GM10248 (cell line): ENCODE measurements at places on chromosomes 3 and 15.

- DNase-seq: no peak
Measured at GRCh38 chr3:14760185-14760584, 58.6 kb upstream of the FGD5 start.

DNA sequence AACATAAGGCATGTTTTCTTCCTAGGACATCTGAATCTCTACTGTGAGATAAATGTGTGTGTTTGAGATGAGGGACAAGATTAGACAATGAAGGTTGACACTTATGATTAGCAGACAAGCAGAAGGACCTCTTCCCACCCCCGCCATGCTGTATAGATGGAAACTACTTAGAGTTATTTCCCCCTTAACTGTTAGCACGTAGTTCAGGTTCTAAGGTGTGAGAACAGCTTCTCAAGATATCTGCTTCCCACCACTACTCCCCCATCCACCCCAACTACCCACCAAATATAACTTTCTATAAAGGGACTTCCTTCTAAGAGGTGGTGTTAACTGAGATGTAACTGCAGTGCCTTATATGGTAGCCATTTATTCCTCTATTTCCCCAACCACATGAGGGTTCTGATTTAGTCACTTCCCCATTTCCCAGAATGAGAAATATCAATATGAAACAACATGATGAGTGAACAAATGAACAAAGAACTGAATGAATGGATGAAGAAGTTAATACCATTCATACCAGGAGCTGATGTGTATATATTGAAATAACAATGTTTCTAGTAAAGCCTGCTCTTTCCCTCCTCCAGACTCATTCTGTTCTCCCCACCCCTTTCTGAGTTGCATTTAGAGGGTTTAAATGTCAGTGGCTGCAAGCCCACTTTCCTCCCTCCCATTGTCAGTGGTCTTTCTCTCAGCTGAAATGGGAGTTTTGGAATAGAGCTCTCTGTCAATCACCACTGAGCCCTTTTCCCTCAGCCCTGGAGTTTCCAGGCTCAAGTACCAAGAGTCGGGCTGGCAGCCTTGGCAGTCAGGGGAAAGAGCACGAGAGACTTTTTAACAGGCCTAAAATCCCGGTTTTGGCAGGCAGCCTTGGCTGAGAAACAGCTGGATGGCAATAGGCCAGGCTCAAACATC lies 7.7 kb upstream of the RFTN1 start:
- peak; percentile 36 for DNase-seq

DNA sequence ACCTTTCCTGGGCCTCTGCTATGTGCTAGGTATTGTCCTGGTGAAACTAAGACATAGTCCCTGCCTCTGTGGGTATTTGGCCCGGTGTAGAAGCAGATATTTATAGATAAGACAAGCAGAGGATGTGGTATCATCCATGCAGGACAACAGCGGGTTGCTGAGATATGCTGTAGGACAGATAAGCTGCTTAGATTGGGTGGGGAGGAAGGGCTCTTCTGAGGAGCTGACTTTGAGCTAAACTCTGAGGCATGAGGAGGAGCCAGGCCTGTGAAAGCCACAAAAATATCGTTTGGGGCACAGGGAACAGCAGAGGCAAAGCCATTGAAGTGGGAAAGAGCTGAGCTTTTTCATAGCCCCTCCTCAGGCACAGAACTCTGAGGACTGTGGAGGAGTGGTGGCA lies 492.5 kb upstream of the CFAP20DC start:
- no peak for DNase-seq

DNA sequence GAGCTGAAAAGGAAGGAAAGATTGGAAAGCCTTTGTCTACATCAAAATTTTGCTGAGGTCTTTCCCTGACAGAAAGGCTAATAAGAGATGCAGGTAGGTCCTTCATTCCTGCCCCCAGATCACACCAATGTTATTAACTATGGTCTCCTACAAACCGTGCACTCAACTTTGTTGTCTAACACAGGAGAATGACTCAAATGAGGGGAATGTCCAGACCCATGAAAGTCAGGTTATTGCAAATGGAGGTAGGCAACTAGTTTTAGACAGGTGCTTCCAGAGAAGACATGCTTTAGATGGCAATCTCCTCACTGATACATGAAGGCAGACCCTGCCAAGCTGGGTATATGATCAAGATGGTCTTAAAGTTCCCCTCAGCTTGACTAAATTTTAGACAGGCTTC lies 51.0 kb downstream of the NFKBIZ start:
- DNase-seq: no peak

DNA sequence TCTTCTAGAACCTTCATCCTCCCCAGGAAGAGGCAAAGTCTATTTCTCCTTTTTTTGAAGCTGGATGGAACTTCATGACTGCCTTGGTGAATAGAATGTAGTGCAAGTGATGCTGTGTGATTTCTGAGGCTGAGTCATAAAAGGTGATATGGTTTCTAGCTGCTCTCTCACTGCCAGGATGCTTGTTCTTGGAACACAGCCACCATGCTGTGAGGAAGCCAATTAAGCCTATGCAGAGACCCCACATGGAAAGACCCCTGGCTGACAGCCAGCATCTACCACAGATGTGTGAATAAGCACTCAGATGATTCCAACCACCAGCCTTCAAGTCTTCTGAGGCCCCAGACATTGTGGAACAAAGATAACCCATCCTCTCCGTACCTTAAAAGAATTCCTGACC lies 57.0 kb downstream of the ISL2 start:
- DNase-seq: no peak

GRCh38 chr15:59380902-59381610 lies 8.4 kb upstream of the MYO1E start:
- DNase-seq: no peak

- DNase-seq: no peak
Measured at GRCh38 chr3:30577788-30578187, 28.6 kb upstream of the TGFBR2 start.

DNA sequence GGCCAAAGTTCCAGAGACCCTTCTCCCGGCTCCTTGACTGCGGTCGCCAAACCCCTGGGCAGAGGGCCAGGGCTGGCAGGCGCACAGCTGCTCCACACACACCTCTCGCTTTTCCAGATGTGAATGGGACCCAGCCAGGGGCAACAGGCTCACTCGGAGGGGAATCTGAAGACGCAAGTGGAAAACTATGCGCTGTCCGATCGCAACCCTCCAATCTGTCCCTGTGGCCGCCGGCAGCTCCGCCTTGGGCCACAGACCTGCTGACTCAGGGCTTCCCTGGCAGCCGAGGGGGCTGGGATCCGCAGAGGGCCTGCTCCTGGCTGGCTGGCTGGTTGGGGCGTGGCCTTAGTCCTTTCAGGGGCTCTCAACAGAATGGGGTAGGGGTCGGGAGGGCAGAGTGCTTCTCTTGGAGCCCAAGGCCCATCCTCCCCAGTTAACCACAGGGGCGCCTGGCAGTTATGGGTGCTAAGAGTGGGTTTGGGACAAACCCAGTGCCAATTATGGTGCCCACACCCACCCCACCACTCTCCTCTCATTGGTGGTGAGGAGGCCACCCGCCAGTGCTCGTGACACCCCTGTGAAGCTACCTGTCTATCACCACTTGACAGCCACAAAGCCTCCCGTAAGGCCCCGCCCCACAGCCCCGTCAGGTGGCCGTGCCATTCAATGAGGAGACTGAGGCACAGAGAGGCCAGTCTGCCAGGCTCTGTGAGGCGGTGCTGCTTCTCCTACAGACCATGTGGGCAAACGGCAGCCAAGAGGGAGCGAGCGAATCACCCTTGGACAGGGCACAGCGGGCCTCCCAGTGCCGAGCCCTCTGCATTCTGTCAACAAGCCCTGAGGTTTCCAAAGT lies 53.8 kb downstream of the IQSEC1 start:
- no peak for DNase-seq

GRCh38 chr3:31300456-31301443 lies 232.0 kb upstream of the STT3B start:
- DNase-seq: no peak

GRCh38 chr3:30694148-30694547 lies 87.7 kb downstream of the TGFBR2 start:
- no peak for DNase-seq

GRCh38 chr3:24680214-24680967 lies 185.7 kb upstream of the THRB start:
- DNase-seq: peak; percentile 36

- DNase-seq: no peak
Measured at GRCh38 chr3:49006408-49007067, 653 bp upstream of the WDR6 start.

DNA sequence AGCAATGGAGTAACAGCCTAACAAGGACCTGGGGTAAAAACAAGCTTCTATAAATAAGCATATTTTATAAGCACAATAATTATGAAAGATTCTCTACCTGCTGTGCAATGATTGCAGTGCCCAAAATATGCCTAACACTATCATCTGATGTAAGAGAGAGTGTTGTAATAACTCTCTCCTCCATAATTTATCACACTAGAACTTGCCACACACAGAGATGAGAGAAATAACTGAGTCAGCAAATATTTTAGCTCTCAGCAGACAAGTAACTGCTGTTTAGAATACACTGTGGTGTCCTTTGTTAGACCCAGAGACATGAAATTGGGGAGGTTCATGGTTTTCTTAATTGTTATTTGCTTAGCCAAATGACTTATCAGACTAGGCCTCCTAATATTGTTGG lies 105.3 kb upstream of the ACP3 start:
- DNase-seq: no peak

DNA sequence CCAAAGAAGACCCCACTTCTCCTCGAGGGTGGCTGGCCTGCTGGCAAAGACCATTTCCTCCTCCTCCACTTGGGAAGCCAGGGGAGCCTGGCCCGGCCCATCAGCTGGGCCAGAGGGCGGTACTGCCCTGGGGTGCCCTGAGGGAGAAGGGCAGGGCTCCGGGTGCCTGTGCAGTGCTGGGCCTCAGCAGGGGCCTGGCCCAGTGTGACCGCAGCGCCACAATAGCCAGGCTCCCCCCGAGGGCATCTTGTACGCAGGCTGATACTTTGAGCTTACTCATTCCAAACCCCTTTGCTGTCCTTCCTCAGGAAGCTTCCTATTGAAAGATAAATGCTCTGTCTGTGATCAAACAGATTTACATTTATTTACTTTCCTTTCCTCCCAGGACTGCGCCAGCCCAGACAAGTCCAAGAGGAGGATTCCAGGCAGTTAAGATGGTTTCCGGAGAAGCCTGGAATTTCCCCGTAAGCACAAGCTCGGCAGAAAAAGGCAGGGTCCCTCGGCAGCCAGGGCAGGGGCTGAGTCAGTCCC lies 240.1 kb downstream of the XXYLT1 start:
- no peak for DNase-seq

DNA sequence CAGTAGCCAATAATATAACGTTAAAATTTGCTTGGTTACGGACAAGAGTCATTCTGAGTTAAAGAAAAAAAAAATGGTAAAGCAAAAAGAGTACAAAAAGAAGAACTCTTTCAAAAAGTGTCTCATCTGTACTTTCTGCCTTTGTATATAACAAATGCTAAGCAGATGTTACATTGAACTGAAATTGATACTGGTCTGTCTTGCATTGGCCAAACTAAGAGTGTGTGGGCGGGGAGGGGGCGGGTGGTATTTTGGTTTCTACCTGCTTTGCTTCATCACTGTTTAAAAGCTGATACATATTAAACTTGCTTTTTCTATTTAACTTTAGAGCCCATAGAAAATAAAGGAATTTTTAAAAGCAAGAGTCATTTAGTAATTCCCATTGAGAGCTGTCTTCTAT lies 215.0 kb upstream of the THBS1 start:
- DNase-seq: peak; percentile 36

GRCh38 chr15:63915873-63916771 lies 82.4 kb upstream of the HERC1 start:
- DNase-seq: no peak

- DNase-seq: no peak
Measured at GRCh38 chr15:60706145-60706544, 227.2 kb upstream of the ICE2 start.

DNA sequence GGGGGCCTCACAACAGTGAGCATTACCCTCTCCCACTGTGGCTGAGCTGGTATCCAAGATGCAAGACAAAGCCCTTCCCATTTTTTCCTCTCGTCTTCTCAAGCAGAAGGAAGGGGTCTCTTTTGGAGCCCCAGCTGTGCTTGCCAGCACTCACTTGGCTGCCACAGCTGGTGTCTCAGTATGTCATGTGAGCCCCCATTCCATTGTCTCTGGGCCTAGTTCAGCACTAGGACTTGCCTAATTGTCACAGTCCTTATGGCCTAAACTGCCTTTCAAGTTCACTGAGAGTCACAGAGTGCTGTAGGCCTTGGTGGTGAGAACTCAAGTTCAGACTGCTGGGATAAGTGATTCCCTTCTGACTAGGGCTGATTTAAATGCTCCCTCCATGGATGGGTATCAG lies 89.8 kb downstream of the ARHGEF26 start:
- no peak for DNase-seq

DNA sequence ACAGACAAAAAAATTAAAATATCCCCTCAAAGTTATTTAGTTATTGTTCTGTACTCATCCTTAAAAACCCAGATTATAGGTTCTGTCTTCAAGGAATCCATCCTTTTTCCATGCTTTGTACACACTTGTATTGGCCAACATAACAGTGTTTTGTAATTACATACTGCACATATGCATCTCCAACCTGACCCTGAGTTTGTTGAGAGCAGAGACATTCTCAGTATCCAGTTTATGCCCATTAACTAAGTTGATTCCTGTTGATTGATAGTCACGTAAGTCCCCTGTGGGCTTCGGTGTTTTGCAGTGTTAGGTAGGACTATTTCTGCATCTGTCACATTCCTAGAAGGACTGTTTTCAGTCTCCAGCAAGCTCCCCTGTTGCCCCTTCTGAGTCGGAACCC lies 33.6 kb downstream of the MOBP start:
- DNase-seq: no peak

- DNase-seq: no peak
Measured at GRCh38 chr3:97010881-97011657, 196.7 kb downstream of the EPHA6 start.

DNA sequence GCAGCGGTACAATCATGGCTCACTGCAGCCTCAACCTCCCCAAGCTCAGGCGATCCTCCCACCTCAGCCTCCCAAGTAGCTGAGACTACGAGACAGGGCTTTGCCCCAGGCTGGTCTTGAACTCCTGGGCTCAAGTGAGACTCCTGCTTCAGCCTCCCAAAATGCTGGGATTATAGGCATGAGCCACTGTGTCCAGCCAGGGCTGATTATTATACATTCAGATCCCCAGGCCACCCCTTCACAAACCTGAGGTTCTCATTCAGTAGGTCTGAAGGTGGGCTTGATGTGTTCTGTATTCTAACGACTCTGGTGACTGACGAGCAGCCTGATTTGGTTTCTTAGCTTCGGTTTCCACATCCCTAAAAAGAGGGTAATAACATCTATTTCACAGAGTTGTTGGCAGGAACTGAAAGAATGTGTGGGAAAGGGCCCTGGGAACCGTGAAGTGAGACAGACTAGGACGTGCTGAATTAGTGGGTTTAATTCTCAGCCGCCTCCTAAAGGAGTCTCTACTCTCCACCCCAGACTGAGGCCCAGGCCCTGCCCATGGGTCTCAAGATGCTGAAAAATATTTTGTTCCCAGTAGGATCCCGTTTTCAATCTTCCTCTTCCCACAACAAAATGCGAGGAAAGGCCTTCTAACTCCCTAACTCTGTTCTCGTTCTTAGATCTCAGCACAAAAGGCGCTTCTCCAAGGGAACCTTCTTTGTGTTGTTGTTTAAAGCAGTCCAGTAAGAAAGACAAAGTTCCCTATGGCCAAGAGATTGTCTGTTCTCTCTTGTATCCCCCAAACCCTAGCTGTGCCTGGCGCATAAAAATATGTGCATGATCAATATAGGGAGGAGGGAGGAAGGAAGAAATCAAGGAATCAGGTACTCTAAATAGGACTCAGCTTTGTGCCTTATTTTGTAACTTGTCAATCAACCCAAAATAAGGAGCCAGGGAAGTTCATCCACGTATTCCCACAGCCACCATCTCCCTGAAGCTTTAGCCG lies 210.0 kb upstream of the TOPAZ1 start:
- DNase-seq: peak; percentile 24

GRCh38 chr15:67549736-67550135 lies 7.2 kb downstream of the MAP2K5 start:
- DNase-seq: no peak
